Hepatocyte (in vitro differentiated cells): ENCODE measurements at places on chromosomes 4 and X. TPM values are rescaled to one million over a fixed set of nuclear protein-coding genes. Genes with fewer than 3 reads are reported as not detected.

DNA sequence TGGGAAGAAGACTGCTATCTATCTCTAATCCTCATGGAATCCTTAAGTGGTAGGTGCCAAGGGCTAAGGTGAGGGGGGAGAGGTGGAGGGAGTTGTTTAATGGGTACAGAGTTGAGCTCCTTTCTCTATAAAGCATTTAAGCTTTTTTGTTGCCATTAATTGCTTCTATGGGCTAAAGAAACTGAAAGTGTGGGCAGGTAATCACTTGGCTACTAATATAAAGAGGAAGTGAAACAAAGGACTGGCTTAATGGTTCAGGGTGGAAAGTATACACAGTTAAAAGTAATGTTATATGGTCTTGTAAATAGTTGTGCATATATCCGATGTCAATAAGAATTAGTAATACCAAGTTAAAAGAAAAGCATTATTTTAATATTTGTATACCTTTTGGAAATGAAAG, 83.9 kb downstream of the POLA1 start:
- no peak for DNase-seq

DNA sequence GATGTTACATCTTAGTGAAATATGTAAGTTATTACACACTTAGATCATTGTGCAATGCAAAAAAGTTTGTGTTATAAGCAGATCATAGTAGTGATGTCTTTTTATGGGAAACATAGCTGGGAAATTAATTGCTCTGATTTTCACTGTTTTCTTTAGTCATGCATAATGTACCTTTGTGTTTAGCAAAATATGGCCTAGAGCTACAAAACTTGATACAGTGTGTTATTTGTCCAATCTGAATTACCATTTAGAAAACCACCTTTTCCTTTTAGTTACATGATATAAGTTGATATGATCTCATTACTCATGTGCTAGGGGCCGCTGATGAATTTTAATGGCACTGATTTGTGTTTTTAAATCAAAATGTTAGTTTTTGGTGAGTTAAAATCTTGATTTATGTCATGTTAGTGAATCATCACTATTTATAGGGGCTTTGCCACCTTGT, 2.0 kb downstream of the BMPR1B start:
- no peak for DNase-seq

- no peak for DNase-seq
Measured at GRCh38 chr4:18049446-18049845, 27.9 kb upstream of the LCORL start.

GRCh38 chrX:94435799-94436198, 761.8 kb downstream of the FAM133A start:
- DNase-seq: no peak

GRCh38 chr4:38523524-38524448, 140.2 kb upstream of the KLF3 start:
- DNase-seq: no peak

DNA sequence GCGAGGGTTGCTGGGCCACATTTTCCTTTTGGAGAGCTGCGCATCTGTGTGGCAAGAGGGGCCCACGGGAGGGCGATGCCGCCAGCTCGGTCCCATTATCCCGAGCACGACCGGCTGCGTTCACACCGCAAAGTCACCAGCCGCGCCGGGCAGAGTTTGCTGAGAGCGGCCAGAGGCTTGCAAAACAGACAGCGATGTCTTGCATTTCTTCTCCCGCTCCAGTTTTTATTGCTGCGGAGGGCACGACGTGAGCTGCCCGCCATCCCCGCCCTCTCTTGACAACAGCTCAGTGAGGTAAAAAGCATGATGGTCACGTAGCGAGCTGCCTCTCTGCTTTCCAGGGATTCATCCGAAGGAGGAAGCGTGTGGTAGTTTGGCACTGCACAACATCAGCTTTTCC, 102.1 kb upstream of the TENM3 start:
- DNase-seq: peak; percentile 33

DNA sequence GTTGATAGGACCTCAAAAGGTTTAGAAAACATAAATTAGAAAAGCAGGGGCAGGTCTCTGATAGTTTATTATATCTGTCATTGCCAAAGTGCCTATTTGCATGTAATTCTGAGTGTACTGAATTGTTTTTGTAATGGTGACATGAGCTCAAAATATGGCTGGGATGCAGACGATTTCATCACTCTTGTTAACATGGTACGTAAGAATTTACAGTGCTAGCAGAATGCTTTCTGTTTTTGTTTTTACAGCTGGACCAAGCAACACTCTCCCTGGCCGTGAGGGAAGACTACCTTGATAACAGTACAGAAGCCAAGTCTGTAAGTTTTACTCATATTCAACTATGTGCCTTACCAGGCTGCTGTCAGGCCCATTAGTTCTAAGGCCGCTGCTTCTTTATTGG, 58.1 kb downstream of the PHEX start:
- no peak for DNase-seq

GRCh38 chr4:182418054-182418734, 175.0 kb downstream of the TENM3 start:
- DNase-seq: no peak

DNA sequence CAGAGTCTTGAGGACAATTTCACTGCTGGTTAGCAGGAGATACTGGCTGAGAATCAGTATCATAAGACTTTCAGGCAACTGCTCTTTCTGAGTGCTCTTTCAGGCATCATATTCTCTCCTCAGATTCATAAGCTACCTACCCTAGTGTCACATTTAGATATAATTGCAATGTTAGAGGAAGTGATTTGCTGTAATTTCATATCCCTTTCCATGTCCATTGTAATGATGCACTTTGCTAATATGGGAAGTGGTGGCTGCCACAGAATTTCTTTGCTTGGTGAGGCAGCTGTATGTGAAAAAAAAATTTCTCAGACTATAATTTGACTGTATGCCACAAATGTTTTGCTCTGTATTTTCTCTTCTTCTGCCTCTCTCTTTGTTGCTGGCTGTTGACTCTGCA, 63.3 kb downstream of the DOCK11 start:
- no peak for DNase-seq

- peak; percentile 8 for DNase-seq
Measured at GRCh38 chr4:176726803-176727202, 65.9 kb downstream of the VEGFC start.

GRCh38 chr4:19615086-19615689, 636.5 kb upstream of the SLIT2 start:
- no peak for DNase-seq

- DNase-seq: no peak
Measured at GRCh38 chrX:65588795-65589194, 54.2 kb upstream of the LAS1L start.

- no peak for DNase-seq
Measured at GRCh38 chr4:113919611-113920010, 59.8 kb downstream of the ARSJ start.

DNA sequence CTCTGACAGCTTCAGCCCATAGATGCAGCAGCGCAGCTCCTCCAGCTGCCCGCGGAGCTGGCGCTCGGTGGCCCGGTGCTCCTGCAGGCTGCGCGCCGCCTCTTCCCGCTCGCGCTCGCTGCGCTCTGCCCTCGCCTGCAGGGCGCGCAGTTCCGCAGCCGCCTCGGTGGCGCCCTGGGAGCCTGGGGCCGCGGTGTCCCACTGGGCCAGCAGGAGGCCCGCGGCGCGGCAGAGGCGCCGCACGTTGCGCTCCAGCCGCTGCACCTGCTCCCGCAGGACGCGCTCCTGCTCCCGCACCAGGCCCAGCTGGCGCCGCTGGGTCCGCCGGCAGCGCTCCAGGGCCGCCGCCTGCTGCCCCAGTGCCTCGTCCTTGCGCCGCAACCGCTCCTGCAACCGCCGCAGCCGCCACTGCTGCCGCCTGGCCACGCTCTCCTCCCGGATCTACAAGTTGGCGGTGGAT, 10.1 kb downstream of the C4orf50 start:
- DNase-seq: peak; percentile 29

DNA sequence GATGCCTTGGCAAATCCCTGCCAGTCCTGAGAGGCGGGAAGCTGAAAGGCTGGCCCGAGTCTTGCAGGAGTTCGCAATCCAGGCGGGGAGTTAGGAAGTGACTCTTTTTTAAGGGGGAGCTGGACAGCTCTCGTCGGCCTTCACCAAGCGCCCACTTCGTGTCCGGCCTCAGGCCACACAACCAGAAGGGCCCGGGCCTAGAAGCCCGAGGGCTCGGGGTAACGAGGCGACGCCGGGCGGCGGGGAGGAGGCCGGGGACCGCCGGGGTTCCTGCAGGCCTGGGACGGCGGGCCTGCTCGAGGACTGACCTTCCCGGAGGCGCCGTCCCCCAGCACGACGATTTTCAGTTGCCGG, 395 bp downstream of the RAB28 start:
- DNase-seq: peak; percentile 70

- no peak for DNase-seq
Measured at GRCh38 chrX:132033166-132033565, 10.1 kb downstream of the STK26 start.

DNA sequence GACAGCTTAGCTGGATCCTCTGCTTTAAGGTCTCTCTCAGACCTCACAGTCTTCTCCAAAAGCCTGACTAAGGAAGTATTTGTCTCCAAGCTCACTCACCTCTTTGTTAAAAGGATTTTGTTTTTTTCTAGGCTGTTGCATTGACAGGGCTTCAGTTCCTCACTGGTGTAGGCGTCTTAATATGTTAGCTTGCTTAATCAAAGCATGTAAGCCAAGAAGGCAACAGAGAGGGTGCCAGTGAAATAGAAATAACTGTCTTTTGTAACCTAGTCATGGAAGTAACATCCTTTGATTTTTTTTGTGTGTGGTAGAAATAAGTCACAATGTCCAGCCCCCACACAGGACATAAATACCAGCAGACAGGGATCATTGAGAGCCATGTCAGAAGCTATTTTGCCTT, 58.8 kb downstream of the FIP1L1 start:
- DNase-seq: no peak

DNA sequence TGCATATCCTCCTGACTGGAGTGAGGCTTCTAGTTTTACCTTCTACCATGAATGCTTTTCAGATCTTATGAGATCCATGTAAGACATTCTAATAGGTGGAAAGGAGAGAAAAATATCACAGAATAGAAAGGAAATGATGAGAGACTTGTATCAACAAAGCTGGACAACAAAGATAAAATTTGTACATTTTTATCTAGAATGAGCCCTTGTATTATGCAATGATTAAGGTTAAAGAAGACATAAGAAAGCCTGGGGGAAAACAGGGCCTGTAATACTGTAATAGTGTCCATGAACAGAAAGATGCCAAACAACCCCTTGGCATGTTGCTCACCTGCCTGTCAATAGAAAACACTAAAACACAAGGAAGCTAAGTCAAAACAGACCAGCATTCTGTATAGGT, 44.2 kb upstream of the SCRG1 start:
- DNase-seq: no peak

DNA sequence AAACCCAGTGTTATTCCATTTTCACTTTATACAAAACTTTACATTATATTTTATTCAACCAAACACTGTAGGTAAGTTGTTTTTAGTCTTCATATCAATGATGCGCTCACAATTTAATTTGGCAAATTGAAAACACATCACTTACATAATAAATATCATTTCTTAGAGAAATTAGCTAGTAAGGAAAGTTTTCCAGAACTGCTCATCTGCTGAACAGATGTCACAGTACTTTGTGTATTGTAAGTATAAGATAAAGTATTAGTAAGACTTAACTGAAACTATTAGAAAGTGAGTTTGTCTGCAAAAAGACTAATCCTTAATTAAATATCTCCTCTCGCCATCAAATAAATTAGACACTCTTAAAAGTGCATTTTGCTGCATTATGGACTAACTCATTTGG, 108.7 kb upstream of the PACRGL start:
- no peak for DNase-seq

BOD1L1 gene
- total RNA-seq: 29.1 and 29.5 TPM in 2 replicates

DIPK2B gene
- 0.37 and 0.44 TPM in 2 replicates for total RNA-seq

TCEAL6 gene
- not detected in 2 replicates for total RNA-seq

SCOC gene
- 135 and 136 TPM in 2 replicates for total RNA-seq

GPR173 gene
- total RNA-seq: 2.2 and 3.4 TPM in 2 replicates
